Left lung (tissue), 14 donors: ENCODE measurements at places on chromosomes 2 and 18. TPM values are rescaled to one million over a fixed set of nuclear protein-coding genes. Genes with fewer than 3 reads are reported as not detected.

DNA sequence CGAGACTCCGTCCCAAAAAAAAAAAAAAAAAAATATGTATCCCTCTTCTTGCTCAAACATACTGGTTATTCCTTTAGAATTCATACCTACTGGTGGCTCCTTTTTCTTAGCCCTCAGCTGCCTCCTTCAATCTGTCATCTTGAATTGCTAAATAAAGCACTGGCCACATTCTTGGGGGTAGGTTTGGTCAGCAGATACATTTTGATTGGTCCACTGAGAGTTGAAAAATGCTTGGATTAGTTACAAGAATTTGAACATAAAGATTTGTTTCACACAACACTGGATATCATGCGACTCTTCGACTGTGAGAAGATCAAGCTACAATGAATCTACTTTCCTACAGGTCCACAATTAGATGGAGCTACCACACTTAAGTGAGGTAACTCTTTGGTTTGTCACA lies 906.1 kb upstream of the SLC39A10 start:
- no peak for DNase-seq
- no peak overlapping the region for H3K27ac ChIP-seq
- H3K4me3 ChIP-seq: no peak overlapping the region

DNA sequence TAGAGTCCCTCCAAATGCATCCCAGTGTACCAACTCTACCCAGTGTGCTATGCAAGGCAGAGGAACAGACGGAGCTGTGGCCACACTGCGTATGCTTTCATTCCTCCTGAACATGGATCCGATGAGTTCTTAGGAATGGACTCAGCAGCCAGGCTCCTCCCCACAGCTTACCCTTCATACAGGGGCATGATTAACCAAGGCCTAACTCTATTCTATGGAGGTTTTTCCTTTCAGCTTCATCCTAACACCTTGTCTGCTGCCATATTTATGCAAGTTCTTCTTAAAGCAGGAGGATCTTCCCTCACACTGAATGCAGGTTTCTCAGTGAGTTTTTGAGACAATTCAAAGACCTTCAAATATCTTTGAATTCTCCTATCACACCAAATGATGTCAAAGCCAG lies 222.9 kb downstream of the MYT1L start:
- DNase-seq: no peak
- no peaks in the 10 kb centered on the region for H3K36me3 ChIP-seq
- H3K4me1 ChIP-seq: no peaks in the 10 kb centered on the region
- H3K27ac ChIP-seq: no peak overlapping the region

Gene UGT1A8
- total RNA-seq: not detected

- no peak for DNase-seq
- H3K4me1 ChIP-seq: no peaks in the 10 kb centered on the region
- no peak overlapping the region for H3K27ac ChIP-seq
- no peaks in the 10 kb centered on the region for H3K36me3 ChIP-seq
- H3K27me3 ChIP-seq: no peaks in the 10 kb centered on the region
- H3K4me3 ChIP-seq: no peak overlapping the region
Observed at GRCh38 chr2:74307720-74308119, 35.5 kb downstream of the SLC4A5 start.

Gene ANKRD62
- 0.20 TPM for total RNA-seq

GRCh38 chr2:219551441-219552381 lies 7.9 kb downstream of the TMEM198 start:
- H3K27me3 ChIP-seq: peaks cover 67% of the 10 kb centered on the region

- H3K27ac ChIP-seq: peak overlapping the region; percentile 82
- peak; percentile 84 for DNase-seq
- no peak overlapping the region for H3K4me3 ChIP-seq
- no peaks in the 10 kb centered on the region for H3K27me3 ChIP-seq
Observed at GRCh38 chr2:41966431-41966893, 81.4 kb upstream of the PKDCC start.

- H3K27me3 ChIP-seq: no peaks in the 10 kb centered on the region
- no peak overlapping the region for H3K27ac ChIP-seq
- peaks cover 43% of the 10 kb centered on the region for H3K36me3 ChIP-seq
- no peak overlapping the region for H3K4me3 ChIP-seq
Observed at GRCh38 chr2:161374446-161374845, 41.7 kb upstream of the TBR1 start.

DNA sequence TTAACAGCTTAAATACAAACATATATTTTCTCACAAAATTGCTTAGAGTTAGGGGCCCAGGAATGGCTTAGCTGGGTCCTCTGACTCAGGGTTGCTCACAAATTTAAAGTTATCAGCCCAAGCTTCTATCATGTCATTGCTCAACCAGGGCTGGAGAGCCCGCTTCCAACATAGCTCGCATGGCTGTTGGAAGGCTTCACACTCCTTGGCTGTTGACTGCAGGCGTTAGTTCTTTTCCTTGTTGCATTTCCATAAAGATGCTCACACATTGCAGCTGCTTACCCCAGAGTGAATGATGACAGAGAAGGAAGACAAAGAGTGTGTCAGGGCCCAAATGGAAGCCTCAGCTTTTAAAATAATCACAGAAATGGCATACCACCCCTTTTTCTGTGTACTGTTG lies 62.9 kb upstream of the TFPI start:
- no peak overlapping the region for H3K4me3 ChIP-seq
- no peak overlapping the region for H3K27ac ChIP-seq
- H3K27me3 ChIP-seq: no peaks in the 10 kb centered on the region
- H3K4me1 ChIP-seq: no peaks in the 10 kb centered on the region

GRCh38 chr18:80026363-80026762 lies 7.9 kb upstream of the RBFA start:
- H3K4me1 ChIP-seq: no peaks in the 10 kb centered on the region
- no peak overlapping the region for H3K27ac ChIP-seq
- peaks cover 5% of the 10 kb centered on the region for H3K36me3 ChIP-seq
- DNase-seq: no peak

Gene WNT6
- total RNA-seq: not detected

GRCh38 chr2:238763471-238763995 lies 84.4 kb upstream of the TWIST2 start:
- H3K27ac ChIP-seq: no peak overlapping the region
- DNase-seq: no peak

DNA sequence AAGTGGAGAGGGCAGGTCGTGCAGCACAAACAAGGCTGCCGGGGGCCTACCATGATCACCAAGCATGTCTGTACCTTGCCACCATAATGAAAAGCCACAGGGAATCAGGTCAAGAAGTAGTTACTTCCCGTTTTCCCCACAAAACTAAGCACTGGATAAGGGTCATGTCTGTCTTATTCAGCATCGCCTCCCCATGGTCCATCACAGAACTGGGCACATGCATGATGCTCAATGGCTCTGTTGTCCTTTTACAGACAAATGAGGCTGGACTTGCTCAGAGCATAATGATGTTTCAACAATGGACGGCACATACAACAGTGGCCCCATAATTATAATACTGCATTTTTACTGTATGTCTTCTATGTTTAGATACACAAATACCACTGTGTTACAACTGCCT lies 27.5 kb downstream of the REEP1 start:
- H3K27me3 ChIP-seq: no peaks in the 10 kb centered on the region
- H3K4me1 ChIP-seq: no peaks in the 10 kb centered on the region
- no peak overlapping the region for H3K27ac ChIP-seq
